ENCODE measurements at places on chromosomes 1 and 21.
A peak's percentile ranks its signal among the peaks of the same experiment; 100 is the strongest.

DNA sequence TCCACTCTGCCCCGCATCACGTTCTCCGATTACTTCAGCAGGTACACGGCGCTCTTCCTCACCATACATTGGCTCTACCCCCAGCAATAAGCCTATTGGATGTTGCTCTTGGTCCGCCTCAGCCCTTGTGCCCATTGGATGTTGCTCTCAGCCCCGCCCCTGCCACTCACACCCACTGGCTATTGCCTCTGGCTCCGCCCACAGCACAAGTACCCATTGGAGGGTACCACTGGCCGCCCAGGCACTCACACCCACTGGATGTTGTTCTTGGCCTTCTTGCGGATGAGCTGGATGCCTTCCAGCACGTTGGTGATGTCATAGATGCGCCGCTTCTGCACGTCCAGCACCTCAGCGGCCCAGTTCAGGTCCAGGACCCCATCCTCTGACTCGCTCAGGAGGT is 9.4 kb downstream of the E2F2 start:
- DNase-seq, result no peak

- no peak for DNase-seq
These were observed 5.0 kb downstream of the ADARB1 start for GRCh38 chr21:45079351-45079750.

DNA sequence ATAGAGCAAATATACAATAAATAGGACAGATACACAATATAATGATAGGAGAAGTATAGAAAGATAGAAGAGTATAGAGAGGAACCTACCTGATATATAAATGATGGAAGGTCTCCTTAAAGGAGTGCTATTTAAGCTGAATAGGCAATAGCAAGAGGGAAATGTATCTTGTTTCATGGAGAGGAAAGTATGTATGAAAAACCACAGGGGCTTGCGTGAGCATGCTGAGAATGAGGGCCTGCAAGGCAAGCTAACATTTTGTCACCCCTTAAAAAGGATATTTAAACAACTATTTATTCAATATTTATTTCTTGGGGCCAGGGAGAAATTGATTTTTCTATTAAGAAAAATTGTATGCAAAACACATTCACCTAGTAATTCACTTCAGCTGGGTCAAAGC is 150.9 kb upstream of the ZRANB2 start:
- DNase-seq, result no peak

DNA sequence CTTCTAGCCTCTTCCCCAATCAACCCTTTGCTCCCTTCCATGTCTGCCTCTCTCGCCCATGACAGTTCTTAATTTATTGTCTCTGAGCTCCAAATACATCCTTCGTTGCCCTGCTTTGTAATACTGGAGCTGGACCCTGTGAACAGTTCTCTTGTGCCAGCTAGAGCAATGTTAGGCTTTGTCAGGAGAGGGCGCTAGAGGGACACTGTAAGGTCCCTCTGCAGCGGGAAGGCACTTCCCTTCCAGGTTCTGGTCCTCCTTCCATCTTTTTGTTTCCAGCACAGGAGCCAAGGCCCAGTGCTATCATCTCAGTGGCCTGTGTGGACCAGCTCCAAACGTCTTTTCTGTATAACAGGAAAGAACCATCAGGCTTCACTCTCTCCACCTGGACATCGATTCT is 95.9 kb downstream of the PTPRU start:
- no peak for DNase-seq

DNA sequence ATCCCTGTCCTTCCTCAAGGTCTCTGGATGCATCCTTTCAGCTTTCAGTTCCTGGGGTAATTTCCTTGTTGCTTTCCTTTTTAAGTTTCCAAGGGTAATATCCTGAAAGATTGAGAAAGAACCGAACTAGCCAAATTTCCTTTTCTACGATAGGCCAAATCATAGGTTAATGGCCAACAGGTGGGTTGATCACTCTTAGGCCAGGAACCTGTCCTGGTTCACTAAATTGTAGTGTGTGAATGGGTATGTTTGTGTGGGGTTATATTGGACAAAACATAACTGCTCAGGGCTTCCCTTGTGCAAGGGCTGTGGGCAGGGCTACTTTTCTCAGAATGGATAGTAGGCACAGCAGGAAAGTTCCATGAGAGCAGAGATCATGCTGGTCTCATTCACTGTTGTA is 17.1 kb downstream of the UBE2T start:
- DNase-seq, result no peak

- DNase-seq, result no peak
These were observed 50.5 kb upstream of the ATF3 start for GRCh38 chr1:212557739-212558692.

- no peak for DNase-seq
These were observed 1.4 kb downstream of the SPTA1 start for GRCh38 chr1:158685085-158685484.

DNA sequence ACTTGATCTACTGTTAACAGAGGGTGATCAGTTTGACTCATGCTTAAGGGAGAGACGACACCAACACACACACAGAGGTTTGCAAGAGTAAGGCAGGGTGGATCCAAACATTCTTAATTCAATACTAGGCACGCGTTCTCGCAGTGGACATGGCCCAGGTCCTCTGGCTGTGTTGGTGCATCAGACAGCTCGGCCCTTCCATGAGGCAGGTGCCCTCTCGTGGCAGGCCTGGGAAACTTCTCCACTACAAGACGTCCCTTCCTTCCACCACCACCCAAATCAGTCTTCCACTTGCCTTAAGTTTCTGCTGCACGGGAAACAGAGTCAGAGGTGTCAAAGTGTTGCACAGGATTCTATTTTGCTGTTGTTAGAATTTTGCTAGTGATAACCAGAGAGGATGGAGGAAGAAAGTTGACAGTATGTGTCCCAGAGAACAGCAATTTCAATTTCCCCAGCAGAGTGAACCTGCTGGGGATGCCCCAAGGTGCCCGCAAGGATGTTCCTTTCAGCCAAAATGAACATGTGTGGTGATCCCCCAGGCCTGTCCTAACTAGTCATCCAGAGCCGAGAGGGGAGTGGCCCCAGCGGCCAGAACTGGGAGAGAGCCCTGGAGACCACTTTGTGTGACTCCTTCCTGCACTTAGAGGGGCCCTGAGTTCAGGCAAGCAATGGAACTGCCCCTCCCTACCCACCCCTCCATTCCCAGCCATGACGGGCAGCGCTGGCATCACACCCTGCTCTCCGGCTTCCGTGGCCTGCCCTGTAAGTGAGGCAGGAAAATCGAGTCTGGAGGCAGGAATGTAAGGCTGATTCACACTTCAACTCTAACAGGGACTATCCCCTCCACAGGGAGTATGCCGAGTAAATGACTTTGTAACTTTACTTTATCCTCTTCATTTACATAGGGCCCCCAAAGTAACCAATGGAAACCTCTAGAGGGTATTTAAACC is 34.8 kb downstream of the MX1 start:
- DNase-seq, result no peak

DNA sequence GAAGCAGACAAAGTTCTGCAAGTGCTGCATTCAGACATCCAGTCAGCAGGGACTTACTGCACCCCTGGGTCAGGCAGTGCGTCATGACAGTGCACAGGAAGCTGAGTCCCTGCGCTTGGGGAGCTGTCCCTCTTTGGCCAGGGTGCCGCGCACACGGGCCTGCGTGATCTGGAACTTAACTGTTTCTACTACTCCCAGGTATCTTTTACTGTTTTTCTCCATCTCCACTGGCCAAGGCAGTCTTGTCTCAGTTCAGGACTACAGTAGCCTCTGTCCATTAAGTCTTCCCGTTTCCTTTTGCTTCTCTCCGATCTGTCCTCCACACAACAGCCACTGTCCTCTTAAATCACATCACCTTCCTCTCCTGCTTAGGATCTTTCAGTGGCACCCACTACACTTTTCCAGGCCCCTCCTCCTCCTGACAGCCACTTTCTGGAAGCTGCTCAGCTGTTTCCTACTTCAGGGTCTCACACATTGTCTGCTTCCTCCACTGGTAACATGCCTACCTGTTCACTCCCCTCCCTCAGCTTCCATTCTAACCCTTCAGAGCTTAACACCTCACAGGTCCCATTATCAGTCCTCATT is 15.9 kb downstream of the ERRFI1 start:
- DNase-seq, result no peak

DNA sequence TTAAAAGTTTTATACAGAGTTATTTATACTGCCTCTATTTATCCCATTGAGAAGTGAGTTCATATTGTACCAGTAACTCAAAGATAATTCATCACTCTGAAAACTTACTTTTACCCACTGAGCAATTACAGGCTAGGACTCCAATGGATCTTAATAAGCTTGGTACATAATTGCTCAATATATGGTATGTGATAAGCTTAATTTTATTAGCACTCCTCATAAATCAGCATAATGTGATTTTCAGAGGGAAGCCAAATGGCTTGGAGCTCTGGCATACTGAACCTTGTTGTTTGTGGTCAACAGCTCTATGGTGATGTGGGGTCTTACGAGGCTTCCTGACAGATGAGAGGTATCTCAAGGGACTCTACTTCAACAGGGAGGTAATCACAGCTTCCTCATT is 26.3 kb downstream of the ADAM30 start:
- DNase-seq, result no peak

DNA sequence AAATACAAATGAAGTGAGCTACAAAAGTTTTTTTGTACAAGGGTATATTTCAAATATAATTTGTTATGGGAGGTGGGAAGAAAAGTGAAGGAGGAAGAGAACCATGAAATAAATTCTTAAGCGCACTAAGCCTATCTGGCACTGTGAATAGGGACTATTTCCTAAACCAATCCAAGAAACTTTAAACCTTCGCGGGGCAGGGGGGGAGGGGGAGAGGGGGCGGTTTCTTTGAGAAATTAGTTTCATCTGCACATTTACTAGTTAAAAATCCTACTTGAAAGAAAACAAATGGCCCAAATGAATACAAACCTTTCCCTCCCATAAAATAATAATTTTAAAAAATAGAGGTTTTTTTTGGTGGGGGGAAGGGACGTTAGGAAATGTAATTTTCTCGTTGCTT is 364 bp downstream of the GOLPH3L start:
- DNase-seq, result no peak

DNA sequence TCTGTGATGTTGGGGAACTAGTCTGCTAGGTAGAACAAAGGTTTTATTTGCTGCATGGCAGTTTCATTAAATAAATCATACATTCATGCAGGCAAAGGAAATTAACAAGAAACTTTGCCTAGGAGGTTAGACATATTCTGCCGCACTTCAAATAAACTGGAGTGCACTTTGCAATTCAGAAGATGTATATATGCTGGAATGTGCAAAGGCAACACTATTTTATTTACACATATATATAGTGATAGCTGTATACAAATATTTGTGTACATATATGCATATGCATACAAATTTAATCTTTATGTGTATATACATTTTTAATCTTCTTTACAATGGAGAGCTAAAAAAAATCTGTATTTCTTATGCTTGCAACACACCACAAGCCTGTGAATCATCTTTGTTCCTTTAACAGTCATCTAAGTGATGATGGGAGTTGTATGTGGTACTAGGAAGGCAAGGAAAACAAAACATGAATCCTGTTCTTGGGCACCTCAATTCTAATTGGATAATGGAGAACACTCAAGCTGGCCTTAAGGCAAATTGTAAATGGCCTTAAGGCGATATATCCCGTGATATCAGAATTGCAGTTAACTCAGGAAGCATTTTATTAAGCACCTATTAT is 605.8 kb upstream of the CAMK1G start:
- DNase-seq, result no peak

DNA sequence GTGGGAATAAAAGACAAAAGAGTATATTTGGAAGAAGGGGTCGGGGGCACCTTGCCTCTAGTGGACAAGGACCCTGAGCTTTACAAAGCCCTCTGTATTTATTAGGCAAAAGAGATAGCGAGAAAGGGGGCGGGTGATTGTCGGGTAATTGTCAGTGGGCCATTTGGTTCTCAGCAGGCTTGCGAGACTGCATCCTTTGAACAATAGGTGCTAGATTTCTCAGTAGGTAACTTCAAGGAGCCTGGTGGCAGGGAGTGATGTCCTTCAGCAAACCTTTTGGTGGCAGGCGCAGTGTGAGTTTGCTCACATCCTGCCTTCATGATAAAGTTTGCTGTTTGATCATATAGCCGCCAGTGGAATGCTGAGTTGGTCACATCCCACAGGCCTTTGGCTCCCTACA is 71.4 kb downstream of the AXDND1 start:
- no peak for DNase-seq

- DNase-seq, result no peak
These were observed 88.2 kb downstream of the CAMTA1 start for GRCh38 chr1:6873298-6874015.

GRCh38 chr1:210437111-210437510 is 108.4 kb downstream of the HHAT start:
- no peak for DNase-seq

- DNase-seq, result peak; percentile 25
These were observed 131.9 kb downstream of the CRB1 start for GRCh38 chr1:197399755-197400521.
